ENCODE measurements at places on chromosomes 4 and X.

- DNase-seq = no peak
Measured at GRCh38 chr4:32203340-32203739, 1483.2 kb downstream of the PCDH7 start.

DNA sequence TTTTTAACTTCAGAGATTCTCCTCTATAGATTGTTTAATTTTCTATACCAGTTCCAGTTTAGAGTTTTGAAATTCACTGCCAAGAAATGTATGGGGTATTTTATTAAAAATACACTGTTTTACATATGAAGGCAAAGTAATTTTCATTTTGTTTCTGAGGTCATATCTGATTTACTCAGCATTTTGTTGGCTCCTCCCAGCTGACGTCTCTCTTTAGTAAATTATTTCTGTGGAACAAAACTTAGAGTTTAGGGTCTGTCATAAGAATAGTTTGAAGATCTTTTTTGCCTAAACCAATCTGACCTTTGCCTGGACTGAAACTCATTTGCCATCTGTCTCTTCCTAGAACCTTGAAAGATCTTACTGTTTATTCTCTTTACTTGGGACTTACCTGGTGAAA is 16.9 kb downstream of the FNIP2 start:
- no peak for DNase-seq

- no peak for DNase-seq
Measured at GRCh38 chr4:164203476-164203875, 550.5 kb upstream of the SMIM31 start.

GRCh38 chr4:24557026-24558025 is 27.0 kb downstream of the DHX15 start:
- DNase-seq = no peak

DNA sequence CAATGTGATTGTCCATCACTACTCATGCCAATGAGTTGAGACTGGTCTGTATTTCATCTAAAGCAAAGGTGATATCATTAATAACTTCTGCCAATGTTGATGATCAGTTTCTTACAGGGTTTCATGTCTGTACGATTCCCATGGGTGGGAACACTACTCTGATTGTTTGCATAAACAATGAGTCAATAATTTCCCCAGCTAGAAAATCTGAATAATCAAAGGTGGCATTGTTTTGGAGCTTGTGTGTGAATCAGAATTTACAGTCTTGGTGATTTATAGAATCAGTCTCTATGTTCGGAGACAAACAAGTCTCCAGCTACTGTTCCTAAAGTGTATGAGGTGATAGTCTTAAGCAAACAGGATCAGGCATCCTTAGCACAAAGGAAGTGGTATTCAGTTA is 35.5 kb upstream of the PARM1 start:
- DNase-seq = no peak

DNA sequence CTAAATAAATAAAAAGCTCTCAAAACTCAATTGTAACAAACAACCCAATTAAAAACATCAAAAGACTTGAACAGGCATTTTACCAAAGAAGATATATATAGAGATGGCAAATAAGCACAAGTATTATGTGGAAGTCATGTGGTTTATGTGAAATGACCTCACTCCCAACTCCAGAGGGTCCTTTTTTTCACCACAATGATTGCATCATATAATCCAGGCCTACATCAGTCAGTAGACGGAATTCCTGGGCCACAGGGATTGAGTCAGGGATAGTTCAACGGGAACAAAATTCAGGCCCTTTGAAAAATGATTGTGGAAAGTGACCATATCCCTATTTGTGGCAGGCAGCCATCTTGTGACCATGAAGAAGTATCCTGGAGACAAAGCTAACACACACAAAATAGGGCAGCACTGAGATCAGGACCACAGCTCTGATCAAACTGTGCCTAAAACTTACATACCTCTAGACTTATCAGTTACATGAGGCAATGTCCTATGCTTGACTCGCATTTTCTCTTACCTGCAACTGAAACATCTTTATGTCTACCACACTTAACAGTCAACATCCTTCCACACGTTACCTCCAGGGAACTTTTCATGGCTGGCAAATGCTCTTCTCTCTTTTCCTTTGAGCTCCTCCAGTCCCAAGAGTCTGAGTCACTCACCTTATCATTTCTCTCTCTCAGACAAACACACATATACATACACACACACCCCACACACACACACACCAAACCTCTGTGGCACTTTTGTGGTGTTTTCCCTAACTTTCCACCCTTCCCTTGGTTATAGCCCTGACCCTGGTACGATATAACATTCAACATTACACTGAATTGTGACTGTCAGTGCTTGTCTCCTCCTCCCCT is 113.5 kb downstream of the PHF8 start:
- DNase-seq = no peak

- no peak for DNase-seq
Measured at GRCh38 chr4:15794905-15795304, 16.8 kb downstream of the CD38 start.

- DNase-seq = no peak
Measured at GRCh38 chr4:16617011-16617410, 281.4 kb downstream of the LDB2 start.

- no peak for DNase-seq
Measured at GRCh38 chrX:56057325-56057724, 174.8 kb upstream of the KLF8 start.

DNA sequence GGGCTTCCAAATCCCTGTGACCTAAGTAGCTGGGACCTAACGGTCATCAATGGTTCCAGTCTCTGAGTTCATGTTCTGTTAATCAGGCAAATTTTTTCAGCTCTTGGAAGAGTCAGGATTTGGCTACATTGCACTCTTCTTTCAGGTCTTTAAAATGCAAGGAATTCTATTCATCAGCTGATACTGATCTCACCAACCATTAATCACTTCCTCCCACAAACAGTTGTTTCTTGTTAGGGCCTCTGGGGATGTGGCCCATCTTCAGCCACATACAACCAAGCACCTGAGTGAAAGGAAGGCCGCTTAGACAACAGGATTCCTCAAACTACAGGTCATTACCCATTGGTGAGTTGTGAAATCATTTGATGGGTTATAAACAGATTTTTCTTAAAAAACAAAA is 71.7 kb downstream of the FANCB start:
- DNase-seq = no peak

- no peak for DNase-seq
Measured at GRCh38 chrX:17546356-17546755, 171.4 kb downstream of the NHS start.

GRCh38 chr4:180932370-180933001 is 1310.7 kb upstream of the TENM3 start:
- no peak for DNase-seq

DNA sequence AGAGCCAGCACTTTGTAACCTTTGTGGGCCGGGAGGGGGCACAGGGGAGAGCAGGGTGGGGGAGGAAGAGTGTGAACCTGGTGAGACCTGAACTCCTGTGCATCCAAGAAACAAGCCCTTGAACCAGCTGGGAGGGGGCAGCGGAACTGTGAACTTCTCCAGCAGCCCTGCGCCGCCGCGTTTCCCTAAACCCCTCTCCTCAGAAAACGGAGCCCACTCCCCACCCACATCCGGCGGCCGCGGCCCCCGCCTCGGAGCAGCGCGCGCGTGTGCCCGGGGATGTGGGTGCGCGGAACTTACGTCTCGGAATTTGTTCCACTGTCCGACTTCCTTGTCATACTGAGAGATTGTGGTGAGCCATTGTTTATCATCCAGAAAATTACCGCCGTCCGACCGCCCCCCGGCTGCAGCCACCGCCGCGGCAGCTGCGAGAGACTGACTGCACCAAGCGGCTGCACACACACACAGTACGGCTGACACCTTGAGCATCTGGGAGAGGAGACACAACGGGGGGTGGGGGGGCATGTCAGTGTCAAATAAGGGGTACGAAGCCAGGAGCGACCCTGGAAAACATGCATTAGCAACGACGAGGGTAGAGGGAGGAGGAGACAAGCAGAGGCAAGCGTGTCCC is 494 bp downstream of the SPOCK3 start:
- DNase-seq = no peak

GRCh38 chrX:136198010-136198409 is 50.7 kb downstream of the FHL1 start:
- no peak for DNase-seq

DNA sequence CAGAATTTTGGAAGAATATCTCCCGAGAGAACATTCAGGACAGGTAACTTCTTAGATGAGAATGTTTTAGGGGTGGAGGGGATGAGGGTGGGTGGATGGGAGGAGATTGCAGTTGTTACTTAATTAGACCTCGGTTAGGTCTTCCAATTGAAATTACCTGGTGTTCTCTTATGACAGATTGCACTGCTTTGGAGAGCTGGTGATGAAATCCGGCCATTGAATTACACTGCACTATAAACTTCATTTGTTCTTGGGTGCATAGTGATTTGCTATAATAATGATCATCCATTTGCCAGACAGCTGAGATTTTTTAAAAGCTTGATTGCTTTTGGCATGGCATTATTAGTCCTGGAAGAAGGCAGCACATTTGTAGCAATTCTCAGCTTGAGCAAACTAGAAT is 427.6 kb downstream of the GBA3 start:
- DNase-seq = no peak

DNA sequence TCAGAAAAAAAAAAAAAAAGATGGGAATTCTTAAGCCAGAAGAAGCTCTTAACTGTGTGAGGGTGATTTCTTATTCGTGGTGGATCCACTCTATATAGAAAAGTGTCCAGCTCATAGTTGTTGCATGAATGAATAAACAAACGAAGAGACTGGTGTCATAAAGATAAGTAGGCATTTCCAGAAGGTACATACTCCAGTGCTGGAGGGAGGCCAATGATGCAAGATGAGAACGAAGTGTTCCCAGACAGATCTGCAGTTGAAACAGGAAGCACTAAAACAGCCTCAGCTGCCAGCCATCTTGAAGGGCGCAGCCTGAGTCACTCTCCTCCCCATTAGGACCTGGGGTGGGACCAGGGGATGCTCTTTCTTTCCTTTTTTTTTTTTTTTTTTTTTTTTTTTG is 47.4 kb upstream of the HOPX start:
- no peak for DNase-seq

- no peak for DNase-seq
Measured at GRCh38 chrX:78650906-78651437, 8.2 kb downstream of the RTL3 start.

DNA sequence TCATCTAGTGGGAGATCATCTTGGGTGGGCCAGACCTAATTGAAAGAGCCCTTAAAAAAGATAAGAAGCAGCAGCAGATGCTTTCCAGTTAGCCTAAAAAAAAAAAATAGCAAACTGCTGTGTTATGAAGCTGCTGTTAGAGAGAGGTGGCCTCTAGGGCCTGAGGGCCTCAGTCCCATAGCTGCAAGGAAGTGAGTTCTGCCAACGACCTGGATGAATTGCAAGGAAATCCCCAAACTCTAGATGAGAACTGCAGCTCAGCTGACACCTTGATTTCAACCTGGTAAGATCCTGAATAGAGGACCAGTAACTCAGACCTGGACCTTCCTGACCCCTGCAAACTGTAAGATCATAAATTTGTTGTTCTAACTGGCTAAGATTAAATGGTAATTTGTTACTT is 275.2 kb downstream of the TENM3 start:
- no peak for DNase-seq

- no peak for DNase-seq
Measured at GRCh38 chr4:122334828-122335227, 44.0 kb upstream of the ADAD1 start.

DNA sequence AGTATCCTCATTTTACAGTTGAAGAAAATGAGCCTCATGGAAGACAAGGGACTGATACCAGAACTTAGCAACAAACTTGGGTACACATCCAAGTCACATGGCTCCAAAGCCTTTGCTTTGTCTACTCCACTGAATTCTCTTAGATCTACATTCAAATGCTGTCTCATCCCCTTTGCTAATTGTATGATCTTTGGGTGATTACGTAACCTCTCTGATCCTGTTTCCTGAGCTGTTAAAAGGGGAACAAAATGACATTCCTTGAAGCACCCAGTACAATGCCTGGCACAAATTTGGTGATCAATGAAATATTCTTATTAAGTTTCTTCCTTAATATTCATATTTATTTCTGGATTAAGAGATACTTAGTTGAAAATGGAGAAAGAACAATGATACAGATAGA is 5.9 kb upstream of the HPGD start:
- DNase-seq = no peak

- no peak for DNase-seq
Measured at GRCh38 chrX:20159797-20160385, 18.3 kb upstream of the EIF1AX start.
